D721Med (cell line): ENCODE measurements at places on chromosomes 1 and 21.

DNA sequence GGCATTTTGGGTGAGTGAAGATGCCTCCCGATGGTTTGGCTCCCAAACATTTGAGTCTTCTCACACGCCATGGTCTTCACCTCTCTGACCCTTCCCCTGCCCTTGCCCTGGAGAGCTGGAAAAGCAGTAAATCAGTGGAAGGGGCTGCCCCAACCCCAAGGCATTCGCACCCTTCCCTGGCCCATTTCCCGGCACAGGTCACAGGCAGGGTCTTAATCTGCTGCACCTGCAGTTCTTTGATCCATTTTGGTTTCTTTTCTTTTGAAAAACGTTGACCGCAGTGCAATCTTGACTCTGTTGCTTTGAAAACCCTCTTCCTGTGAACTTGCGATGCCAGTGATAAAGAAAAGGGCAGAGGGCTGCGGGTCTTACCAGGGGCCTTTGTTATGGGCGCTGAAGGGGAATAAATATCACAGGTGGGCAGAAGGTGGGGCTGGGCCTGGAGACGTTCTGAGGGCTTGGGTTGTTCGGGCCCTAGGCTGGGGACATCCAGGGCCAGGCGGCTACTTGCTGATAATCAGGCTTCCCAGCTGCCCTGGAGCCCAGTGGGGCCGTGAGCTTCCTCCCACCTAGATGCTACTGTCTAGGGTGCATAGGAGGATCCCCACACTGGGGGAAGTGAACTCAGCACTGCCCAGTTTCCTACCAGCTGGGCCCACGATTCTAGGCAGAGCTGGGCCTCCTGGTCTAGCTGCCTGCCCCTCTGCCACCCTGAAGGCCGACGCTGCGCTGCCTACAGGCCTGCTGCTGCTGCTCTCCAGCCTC is 38.6 kb upstream of the EPS8L3 start:
- no peak for DNase-seq

DNA sequence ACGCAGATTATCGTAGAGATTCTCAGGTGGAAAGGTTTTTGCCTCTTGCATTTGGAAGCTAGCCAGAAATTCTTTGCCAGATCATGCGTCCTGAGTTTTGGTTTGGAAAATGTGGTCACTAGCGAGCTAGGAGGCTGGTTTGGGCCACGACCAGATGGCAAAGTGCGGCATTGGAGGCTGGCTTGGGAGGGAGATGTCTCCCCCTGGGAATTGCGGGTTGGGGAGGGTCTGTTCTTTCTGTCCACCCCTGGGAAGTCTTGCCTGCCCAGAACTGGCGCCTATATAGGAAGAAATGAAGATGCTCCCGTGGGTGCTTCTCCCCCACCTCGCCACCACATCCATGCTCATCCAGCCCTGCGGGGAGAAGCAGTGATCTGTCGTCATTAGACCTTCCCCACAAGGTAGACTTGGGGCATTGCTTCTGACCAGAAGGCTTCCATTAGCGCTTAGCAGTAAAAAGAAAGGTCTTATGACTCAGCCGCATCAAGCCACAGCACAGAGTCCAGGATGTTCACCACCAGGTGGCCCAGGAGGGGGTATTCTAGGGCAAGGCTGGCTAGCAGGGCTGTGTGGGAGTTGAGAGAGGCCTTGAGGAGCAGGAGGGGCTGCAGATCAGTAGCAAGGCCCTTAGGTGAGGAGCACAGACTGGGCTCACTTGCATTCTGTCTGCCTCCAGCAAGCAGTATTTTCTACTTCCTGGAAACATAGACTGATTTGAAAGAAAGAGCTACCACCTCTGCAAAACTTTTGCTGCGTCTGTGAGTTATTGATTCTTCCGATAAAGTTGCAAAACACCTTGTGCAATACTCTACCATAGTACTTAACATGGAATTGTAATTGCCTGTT is 1.5 kb upstream of the PTP4A2 start:
- DNase-seq: no peak

DNA sequence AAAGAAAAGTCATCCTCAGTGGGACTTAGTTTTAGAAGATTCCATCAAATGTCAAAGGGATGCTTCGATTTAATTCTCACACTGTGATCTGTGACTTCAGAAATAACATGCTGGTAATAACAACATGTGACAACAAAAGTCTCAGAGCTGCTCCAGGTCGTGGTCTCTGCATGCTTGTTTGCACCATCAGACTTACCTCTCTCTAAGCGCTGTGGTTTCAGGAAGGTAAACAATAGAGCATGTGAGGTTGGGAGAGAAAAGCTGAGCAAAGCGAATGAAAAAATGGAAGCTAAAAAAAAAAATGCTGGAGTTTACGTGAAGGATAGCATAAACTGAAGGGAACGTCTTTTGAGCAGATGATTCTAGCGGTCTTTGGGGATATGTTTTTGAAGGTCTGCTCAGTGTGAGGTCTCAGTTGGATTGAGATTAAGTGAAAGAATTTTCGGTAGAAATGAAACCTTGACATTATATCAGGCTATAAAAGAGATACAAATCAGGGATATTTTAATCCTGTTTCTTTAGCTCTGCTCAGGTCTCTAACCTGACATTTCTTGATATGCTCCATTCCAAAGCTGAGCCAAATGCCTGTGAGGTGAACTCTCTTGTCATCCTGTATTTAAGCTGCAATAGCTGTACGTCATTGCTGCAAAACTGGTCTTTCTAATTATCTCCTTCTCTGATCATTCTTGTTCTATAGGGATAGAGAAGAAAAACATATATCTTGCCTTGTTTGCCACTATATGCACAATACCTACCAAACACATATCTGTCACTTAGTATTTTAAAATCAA is 86.5 kb downstream of the C1orf21 start:
- DNase-seq: no peak

GRCh38 chr1:237879195-237879594 is 11.5 kb downstream of the ZP4 start:
- no peak for DNase-seq

DNA sequence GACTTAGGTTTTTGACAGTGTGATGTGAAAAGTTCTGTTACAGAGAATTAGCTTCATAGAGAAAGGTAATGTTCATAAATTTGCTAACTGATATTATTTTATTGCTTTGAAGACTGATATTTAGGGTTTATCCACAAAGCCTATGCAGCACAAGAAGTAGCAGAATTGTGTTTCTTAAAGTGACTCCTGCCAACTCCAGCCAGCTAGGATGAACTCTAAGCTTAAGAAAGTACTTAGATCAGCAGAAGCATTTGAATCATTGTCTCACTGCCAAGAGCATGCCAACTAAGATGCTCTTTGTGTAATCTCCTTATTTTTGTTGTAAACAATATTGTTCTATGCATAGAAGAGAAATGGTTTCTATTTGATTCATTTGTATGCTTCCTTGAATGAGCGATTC is 589.4 kb upstream of the ADGRL4 start:
- DNase-seq: no peak

- DNase-seq: no peak
These were observed 5.2 kb upstream of the HLX start for GRCh38 chr1:220873868-220874655.
